Camera-type eye (tissue), 1 donor: ENCODE measurements at places on chromosomes 7 and 10. TPM values are rescaled to one million over a fixed set of nuclear protein-coding genes. Genes with fewer than 3 reads are reported as not detected.

Gene STEAP2
- 16.8 TPM for total RNA-seq

Gene TNKS2
- 108 TPM for total RNA-seq

Gene OR13A1
- total RNA-seq, result not detected

Gene CPED1
- 82.0 TPM for total RNA-seq

Gene ADCY1
- 43.0 TPM for total RNA-seq

Gene MLXIPL
- total RNA-seq, result 0.82 TPM

Gene PALD1
- 11.7 TPM for total RNA-seq

Gene ZP3
- 0.82 TPM for total RNA-seq

Gene CYP3A4
- total RNA-seq, result not detected

Gene CDC14C
- 0.22 TPM for total RNA-seq

Gene ERVW-1
- not detected for total RNA-seq

Gene NPC1L1
- total RNA-seq, result not detected

Gene LRRC18
- total RNA-seq, result not detected

Gene IQCE
- total RNA-seq, result 22.2 TPM

Gene CLRN3
- not detected for total RNA-seq

Gene FGF8
- total RNA-seq, result 4.0 TPM

Gene POT1
- total RNA-seq, result 74.9 TPM

Gene ACTL6B
- 14.7 TPM for total RNA-seq

Gene PROSER2
- total RNA-seq, result 7.4 TPM

Gene MINDY3
- total RNA-seq, result 65.4 TPM

Gene DGKB
- 22.7 TPM for total RNA-seq

Gene NCF1
- 1.6 TPM for total RNA-seq

Gene EPHB4
- 53.1 TPM for total RNA-seq

Gene PAX2
- total RNA-seq, result 5.2 TPM
